CD4-positive, alpha-beta memory T cell (primary cell): ENCODE measurements at places on chromosomes 2 and 18.

DNA sequence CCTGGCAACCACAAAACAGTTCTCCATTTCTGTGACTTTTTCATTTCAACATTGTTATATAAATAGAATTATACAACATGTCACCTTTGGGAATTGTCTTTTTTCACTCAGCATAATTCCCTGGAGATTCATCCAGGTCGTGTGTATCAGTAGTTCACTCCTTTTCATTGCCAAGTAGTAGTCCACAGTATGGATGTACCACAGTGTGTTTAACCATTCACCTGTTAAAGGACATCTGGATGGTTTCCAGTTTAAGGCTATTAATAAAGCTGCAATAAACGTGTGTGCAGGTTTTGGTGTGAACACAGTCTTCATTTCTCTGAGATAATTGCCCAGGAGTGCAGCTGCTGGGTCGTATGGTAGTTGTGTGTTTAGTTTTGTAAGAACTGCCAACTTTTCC, 35.7 kb downstream of the COPS7B start:
- no peak for DNase-seq

DNA sequence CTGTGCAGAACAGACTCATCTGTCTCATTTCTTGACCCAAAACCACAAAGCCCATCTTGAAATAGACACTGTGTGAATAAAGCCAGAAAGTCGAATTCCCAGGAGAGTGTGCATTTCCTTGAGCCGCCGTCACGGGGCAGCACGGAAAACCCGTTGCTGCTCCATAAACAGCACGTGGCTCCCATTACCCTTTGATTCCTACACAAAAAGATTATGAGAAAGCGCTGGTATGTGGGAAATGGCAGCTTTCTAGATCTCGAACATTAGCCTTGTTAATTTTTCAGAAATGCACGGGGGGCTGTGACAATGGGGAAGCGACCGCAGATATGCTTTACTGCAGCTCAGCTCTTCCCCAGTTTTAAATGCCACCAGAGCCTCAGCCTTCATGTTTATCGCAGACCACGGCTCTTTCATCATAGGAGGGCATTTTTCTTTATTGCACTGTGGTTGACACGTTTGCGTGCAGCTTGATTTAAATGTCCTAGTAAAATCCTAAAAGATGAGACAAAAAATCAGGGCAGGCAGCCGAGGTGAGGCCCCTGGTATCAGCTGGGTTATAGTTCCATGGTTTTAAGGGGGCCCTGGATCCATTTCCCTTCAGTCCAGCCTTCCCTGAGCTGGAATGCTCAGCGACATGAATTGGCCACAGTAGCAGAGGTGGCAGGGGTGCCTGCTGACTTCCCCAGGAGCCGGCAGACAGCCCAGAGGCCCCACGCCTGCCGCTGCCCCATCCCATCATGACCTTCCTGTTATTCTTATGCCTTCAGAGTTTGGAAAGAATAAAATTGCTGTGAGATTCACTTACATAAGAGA, 249.3 kb downstream of the NDUFA10 start:
- no peak for DNase-seq

DNA sequence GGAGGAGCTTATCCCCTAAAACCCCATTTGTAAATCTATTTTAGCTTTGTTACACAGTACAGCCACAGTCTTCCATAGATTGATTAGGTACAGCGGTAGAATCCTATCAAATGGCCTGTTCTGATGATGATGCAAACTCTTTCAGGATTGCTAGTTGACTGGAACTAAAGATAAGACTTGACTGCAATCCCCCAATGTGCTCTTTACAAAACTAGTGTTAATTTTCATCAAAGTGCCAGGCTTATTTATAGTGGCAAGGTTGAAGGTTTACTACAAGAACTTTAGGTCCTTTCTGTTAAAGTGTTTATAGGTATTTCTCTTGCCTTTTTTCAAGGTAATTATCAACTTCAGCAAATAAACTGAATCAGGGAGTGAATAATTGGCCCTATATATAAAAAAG, 9.0 kb upstream of the OTX1 start:
- DNase-seq, result no peak

DNA sequence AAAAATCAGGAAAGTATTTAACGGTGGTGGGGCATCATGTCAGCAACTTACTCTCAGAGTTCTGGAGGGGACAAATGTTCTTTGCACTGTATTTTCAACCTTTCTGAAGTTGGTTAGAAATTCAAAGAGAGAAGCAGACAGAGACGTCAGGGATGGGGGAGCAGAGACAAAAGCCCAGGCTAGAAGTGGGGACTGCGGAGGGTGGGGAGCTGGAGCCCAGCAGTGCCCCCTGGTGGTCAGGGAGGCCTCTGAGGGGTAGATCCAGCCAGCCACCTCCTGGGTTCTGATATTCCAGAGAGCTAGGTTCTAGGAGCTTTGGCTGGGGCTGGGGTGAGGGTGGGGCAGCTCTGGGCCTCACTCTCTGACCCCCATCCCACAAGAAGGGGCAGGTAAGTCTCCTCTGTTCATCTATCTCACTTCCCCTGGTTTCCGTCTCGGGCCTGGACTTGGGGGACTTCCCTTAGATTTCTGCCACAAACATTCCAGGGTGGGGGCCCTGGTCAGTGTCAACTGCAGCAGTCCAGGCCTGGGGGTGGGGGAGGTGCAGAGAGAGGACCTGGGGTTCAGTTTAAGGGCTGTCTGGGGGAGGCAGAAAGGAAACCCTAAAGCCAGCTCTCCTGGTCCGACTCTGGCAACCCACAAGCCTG, 8.9 kb downstream of the TNS1 start:
- peak; percentile 17 for DNase-seq

DNA sequence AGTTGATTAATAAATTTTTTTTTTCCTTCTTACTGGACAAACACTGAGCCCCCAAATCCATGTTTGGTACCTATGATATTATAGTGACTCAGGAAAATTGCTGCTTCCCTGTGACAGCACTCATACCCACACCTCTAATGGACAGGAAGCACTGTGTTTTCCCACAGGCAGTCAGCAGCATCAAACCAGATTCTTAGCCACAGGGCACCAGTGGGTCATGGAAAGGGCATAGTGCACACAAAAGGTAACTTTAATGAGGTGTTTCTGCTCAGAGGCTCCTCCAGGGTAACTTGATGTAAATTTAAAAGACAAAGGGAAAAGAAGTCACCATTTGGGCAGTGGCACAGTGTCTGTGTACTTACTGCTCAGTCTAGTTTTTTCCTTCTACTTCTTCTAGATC, 34.1 kb downstream of the SERPINB11 start:
- DNase-seq, result no peak

DNA sequence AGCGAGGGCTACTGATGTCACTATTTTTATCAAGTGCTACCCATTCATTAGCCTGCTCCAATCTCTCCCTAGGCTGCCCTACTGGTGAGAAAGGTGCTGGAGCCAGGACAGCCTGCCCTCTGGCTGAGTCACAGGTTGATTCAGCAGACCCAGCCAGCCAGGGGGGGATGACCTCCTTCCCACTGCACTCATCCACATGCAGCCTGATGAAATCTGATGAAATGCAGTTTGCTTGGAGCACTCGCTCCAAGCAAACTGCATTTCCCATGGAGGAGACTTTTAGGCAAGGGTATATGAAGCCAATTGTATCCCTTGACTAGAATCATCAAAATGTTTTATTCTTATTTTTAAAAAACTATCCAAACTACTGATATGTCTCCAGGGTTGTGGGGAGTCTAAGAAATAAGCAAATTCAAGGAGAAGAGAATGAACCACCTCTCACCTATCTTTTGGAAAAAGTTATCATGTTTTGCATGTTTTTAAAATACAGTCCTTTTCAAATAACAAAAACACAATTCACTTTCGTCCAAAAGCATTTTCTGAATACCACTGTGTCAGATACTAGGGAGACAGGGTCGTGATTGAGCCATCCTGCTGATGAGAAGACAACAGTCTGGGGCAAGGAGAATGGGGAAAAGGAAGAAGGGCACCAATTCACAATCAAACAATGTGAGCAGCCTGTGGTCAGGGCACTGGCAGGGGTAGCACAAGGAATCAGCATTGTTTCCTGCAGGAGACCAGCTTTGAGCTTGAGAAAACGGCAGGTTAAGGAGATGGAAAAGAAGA, 128.3 kb downstream of the AFF3 start:
- no peak for DNase-seq

GRCh38 chr2:128756365-128756717, 437.7 kb upstream of the HS6ST1 start:
- DNase-seq, result no peak

- DNase-seq, result no peak
Measured at GRCh38 chr2:159165048-159165447, 121.5 kb downstream of the WDSUB1 start.

- DNase-seq, result no peak
Measured at GRCh38 chr18:74175658-74176057, 27.3 kb downstream of the TIMM21 start.

- no peak for DNase-seq
Measured at GRCh38 chr2:63818271-63818670, 23.4 kb upstream of the UGP2 start.

DNA sequence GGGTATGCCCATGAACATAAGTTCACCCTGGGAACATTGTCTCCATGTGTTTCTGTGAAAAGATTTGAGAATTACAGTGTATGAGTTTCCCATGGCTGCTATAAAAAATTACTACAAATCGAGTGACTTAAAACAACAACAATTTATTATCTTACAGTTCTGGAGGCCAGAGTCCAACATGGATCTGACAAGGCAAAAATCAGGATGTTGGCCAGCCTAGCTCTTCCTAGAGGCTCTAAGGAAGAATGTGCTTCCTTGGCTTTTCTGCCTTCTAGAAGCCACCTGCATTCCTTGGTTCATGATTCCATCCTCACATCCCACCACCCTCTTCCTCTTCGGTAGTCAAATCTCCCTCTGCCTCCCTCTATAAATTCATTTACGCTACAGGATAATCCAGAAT, 38.6 kb downstream of the FAM124B start:
- no peak for DNase-seq

DNA sequence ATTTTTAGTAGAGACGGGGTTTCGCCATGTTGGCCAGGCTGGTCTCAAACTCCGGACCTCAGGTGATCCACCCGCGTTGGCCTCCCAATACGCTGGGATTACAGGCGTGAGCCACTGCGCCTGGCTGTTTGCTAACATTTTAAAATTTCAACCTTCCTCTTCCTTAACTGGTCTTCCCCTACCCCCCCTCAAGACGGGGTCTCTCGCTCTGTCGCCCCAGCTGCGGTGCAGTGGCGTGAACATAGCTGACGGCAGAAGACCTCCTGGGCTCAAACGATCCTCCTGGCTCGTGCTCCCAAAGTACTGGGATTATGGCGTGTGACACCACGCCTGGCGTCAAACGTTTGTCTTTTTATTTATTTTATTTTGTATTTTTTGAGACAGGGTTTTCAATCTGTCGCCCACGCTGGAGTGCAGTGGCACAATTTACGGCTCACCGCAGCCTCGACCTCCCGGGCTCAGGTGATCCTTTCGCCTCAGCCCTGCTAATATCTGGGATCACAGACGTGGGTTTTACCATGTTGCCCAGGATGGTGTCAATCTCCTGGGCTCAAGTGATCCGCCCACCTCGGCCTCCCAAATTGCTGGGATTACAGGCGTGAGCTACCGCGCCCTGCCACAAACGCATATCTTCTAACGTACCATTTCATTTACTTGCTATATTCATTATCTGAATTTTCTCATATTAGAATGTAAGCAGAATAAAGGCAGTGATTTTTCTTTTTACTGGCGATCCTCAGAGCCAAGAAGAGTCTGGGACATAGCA, 984 bp upstream of the MSH2 start:
- no peak for DNase-seq

DNA sequence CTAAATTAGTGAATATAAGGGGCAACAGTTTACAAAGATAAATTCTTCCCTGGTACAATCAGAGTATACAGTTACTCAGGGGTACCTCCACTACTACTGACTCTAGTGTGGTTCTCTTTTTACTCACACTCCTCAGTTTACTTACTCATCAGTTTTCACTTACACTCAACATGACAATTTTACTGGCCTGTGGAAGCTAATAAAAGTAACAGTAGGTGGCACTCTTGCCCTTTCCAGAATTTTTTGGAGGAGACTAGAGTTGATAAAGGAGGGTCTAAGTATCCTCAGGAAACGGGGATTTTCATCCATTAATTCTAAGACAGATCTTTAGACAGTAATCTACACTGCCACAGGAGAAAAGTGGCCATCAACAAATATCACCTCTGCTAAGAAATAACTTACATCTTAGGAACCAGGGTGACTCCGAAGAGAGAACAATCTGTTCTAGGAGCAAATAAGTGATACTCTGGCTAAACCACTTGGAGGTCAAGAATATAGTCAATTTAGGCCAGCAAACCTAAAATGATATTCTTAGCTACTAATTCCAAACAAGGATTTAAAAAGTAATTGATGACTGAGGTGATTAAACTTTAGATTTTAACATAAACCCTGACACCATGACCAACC, 61.3 kb downstream of the ATL2 start:
- DNase-seq, result peak; percentile 38

- no peak for DNase-seq
Measured at GRCh38 chr2:67613227-67613626, 216.1 kb downstream of the ETAA1 start.

DNA sequence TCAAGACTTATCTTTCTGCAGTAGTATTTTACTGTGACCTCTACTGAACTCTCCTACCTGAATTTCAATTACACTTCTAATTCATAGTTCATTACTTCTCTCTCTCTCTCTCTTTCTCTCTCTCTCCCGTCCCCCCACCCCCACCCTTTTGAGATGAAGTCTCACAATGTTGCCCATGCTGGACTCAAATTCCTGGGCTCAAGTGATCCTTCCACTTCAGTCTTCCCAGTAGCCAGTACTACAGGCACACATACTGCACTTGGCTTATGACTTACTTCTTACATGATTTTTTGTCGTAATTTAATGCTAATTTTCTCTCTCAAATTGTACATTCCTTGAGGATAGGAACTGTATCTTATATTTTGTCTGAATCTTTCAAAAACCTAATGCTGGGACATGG, 6.0 kb upstream of the HIBCH start:
- no peak for DNase-seq

GRCh38 chr18:68436485-68436884, 278.4 kb downstream of the TMX3 start:
- DNase-seq, result no peak

- DNase-seq, result no peak
Measured at GRCh38 chr18:60120231-60120750, 220.5 kb downstream of the PMAIP1 start.

GRCh38 chr2:223161873-223162458, 110.0 kb downstream of the KCNE4 start:
- DNase-seq, result no peak

DNA sequence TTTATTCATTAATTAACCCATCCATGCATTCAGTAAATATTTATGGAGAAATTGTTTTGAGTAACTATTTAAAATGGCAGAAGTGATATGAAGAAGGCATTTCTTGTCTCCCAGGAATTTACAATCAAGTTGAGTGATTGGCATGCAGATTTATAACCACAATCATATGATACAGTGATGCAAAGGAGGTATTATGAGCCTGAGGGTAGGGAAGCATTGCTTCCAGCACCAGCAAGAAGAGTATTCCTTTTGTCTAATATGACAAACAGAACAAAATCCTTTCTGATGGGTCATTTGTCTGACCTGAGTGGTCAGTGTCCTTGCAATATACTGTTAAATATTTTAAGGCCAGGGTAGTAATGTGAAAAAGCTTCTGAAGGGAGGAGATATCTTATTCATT, 244.2 kb upstream of the RGPD4 start:
- DNase-seq, result no peak
